ENCODE measurements at places on chromosomes 16 and 17. TPM values are rescaled to one million over a fixed set of nuclear protein-coding genes. Genes with fewer than 3 reads are reported as not detected.

DNA sequence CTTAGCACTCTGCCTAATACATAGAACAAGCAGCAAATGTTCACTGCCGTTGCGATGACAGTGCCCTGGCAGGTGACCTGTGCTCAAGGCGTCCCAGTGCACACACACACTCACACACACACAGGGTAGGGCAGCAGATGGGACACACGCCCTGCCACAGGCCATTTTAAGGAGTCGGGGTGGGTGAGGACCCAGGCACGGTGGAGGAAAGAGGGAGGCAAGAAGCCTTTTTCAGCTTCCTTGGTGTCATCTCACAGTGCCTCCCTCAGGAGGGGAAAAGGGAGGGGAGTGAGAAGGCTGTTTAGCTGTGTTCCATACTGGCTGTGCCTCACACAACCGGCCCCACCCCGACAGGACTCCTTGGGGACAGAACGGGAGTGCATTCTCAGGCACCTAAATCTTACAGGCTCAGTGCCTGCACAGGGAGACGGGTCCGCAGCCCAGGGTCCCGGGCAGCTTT lies 1.5 kb downstream of the PITPNM3 start:
- DNase-seq, result no peak

The CFAP119 gene
- 5.5 TPM for total RNA-seq

The KCNG4 gene
- total RNA-seq, result not detected

DNA sequence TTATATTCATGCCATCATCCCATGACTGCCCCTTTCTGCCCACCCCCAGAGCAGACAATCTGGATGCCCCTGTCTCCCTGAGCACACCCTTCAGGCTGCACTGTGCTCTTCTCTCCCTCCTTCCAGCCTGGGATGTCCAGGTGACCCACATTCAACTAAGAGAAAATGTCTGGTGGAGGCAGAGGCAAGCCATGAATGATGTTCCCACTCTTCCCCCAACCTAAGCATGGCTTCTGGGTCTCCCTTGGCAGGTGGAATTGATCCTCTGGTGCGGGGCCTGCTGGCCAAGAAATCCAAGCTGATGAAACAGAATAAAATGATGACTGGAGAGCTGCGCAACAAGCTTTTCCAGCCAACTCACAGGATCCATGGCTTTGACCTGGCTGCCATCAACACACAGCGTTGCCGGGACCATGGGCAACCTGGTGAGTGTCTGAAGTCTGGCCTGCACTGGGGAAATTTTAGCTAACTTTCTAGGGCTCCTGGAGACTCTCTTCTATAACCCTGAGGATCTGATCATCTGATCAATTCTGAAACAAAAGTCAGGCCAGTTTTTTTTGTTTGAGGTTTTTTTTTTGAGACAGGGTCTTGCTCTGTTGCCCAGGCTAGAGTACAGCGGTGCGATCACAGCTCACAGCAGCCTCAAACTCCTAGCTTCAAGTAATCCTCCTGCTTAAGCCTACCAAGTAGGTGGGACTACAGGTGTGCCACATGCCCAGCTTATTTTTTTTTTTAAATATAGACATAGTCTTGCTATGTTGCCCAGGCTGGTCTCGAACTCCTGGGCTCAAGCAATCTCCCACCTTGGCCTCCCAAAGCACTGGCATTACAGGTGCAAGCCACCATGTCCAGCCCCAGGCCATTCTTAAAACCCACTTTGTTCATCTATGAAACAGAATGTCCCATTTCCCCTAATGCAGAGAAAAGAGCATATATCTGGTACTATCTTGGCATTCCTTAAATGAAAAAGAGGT lies 14.5 kb downstream of the MPO start:
- peak; percentile 12 for DNase-seq

- DNase-seq, result no peak
Measured at GRCh38 chr17:78032166-78032565, 73.7 kb downstream of the TNRC6C start.

DNA sequence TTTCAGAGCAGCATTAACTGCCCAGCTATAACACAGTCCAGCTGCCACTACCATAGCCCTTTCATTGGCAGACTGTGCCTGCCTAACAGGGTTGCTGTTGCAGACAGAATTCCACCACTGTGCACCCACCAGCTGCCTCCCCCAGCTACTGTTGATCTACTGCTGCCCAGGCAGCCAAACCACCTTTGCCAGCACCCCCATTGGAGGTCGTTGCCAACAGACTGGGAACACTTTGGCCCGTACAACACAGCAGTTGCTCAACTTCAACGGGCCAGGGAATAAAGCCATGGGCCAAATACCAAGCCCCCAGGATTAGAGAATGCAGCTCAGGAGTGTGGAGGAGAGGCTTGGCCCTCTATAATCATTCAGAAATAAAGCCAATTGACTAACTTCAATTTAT lies 473.6 kb downstream of the CDH11 start:
- no peak for DNase-seq

DNA sequence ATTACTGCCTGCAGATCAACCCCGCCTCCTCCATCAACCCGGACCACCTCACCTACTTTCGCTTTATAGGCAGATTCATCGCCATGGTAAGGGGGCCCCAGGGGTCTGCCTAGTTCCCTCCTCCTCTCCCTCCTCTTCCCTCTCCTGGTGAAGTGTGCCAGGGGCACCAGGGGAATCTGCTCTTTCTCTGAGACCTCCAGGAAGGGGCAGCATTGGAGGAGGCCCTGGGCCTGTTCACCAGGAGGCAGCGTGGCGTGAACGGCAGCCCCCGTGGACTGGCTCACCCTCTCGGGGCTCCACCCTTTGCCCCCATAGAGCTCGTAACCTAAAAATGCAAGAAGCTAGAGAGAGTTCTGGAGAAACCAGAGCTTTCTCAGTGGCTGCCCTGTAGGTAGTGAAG lies 17.1 kb upstream of the CLEC18A start:
- DNase-seq, result no peak

The ZFPM1 gene
- 8.4 TPM for total RNA-seq

The SOST gene
- total RNA-seq, result not detected

DNA sequence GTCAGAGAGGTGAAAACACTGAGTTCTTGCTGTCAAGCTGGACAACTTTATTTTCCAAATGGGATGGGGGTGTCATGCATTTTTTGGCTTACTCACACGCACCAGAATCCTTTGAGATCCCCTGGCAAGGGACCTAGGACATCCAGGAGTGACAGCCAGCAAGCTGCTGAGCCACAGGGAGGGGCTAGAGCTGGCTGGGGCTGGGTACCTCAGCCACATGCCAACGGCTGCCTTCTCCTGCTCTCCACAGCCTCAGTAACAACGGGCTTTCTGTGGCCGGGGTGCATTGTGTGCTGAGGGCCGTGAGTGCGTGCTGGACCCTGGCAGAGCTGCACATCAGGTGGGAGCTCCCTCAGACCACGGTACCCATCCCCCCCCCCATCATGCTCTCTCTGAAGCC lies 47.6 kb downstream of the NLRC5 start:
- DNase-seq, result no peak

DNA sequence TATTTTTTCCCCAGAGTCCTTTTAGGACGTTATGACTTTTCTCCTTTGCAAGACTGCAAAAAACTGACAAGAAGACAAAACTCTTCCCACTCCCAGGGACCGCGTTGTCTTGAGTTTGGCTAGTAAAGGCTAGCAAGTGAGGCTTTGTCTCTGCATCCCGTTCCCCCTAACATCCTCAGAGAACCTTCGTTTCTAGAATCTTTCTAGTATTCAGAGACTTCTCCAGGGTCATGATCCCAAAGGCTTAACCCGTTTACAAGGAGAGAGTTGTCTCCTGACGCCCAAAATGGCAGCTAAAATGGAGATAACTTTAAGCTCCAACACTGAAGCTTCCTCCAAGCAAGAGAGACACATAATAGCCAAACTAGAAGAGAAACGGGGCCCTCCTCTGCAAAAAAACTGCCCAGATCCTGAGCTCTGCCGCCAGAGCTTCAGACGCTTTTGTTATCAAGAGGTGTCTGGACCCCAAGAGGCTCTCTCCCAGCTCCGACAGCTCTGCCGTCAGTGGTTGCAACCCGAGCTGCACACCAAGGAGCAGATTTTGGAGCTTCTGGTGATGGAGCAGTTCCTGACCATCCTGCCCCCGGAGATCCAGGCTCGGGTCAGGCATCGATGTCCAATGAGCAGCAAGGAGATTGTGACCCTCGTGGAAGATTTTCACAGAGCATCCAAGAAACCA lies 843 bp downstream of the ZNF174 start:
- no peak for DNase-seq

DNA sequence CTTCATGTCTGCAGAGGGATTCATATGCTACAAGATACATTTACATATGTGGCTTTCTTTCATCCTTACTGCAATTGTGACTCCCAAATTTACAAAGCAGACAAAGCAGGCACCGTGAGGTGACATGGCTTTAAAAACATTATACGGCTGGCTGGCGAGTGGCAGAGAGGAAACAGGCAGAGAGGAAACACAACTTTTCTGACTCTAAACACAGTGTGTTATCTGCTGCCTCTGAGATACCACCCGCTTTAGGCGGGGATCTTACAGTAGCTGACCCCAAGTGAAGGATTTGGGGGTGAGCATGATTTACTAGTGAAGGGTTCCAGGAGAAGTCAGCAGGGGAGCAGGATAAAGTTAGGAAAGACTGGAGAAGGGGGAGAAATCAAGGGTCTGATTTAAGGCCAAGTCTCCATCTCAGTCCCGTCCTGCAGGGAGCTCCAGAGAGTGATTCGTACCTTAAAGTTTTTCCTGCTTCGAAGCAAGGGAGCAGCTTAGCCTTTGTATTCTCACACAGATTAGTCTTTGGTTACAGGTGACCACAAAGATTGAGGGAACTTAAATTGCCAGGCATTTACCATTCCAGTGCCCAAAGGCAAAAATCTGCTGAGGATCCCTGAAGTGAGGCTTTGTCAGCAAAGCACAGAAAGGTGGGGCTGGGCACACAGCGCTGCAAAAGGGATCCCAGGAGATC lies 355.0 kb downstream of the GRIN2A start:
- DNase-seq, result no peak

- peak; percentile 80 for DNase-seq
Measured at GRCh38 chr17:77772461-77772897, 186.0 kb upstream of the TNRC6C start.

GRCh38 chr17:5624211-5624610 lies 39.9 kb upstream of the NLRP1 start:
- no peak for DNase-seq

The ODAD4 gene
- total RNA-seq, result 1.0 TPM

All from upper lobe of right lung (tissue), 1 donor.